ENCODE measurements at places on chromosomes 16 and 17.

DNA sequence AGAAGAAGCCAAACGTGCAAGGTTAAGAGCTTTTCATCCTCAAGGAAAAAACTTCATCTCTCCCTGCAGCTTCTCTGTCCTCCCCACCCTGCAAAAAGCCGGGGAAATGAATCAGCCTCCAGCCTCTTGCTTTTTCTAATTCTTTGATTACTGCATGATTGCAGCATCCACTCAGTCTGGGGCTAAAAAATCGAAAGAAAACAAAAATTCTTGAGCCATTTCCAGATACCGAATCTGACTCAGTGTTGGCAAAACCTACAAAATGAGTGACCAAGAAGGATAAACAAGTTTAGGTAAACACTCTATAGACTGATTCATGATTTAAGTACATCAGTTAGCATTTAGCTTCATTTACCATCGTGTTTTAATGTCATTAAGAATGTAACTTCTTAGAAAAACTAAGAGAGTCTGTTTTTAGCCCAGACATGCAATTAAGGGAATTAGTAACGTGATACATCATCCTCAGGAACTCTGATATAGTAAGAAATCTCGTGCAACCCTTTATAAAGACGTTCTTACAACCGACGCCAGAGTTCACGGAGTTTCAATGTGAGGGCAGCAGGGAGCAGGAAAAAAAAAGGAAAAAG is 287.3 kb upstream of the FOXF1 start:
- no peak for DNase-seq

DNA sequence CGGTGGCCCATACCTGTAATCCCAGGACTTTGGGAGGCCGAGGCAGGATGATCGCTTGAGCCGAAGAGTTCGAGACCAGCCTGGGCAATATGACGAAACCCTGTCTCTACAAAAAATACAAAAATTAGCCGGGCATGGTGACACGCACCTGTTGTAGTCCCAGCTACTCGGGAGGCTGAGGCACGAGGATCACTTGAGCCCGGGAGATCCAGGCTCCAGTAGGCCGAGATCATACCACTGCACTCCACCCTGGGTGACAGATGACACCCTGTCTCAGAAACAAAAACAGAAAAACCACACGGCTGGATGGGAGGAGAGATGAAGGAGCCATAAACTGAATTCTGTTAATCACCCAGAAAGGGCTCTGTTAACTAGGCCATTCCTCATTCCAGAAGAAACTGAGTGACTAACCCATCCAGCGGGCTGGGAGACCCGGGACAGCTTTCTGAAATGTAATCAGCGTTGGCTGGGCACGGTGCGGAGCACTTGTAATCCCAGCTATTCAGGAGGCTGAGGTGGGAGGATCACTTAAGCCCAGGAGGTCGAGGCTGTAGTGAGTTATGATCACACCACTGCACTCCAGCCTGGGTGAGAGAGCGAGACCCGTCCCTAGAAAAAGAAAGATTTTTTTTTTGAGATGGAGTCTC is 641 bp upstream of the NT5C3B start:
- no peak for DNase-seq

DNA sequence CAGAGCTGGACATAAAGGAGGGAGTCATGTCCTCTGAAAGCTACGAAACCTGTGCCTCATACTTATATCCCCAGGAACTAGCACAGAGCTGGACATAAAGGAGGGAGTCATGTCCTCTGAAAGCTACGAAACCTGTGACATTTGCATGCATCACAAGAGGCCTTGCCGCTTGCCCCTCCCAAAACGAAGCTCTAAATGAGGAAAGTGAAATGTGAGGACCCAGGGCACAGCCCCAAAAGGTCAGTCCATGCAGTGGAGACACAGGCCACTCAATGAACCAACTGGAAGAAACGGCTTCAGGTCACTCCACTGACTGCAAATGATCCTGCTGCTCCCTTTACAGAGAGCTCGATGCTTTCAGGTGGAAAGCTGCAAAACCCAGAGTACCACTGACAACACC is 38.3 kb downstream of the COG7 start:
- DNase-seq: no peak

GRCh38 chr17:15918261-15918660 is 26.7 kb upstream of the ADORA2B start:
- no peak for DNase-seq

- DNase-seq: peak; percentile 20
These were observed 474.4 kb downstream of the SLC39A11 start for GRCh38 chr17:72618001-72618509.

DNA sequence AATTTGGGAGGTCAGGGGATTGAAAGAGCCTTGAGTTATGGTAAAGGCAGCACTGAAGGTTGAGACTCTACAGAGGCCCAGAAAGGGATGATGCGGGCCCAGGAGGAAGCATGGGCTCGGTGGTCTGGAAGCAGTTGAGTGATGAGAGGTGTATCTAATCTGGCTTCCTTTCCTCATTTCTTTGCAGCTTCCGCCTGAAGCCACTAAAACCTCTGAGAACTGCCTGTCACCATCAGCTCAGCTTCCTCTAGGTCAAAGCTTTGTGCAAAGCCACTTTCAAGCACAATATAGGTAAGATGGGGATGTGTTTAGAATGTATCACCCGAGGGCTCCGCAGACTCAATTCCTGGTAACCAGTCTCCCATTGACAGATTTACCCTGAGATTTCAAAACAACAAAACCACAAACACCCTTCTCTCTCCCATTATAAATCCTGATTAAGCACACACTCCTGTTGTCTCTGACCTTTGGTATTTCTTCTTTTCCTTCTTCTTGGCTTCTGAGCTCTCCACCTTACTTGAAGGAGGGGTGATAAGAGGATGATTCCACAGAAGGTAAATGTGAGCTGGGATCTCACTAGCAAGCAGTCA is 21.2 kb downstream of the USP43 start:
- no peak for DNase-seq

GRCh38 chr17:81181811-81182185 is 15.8 kb upstream of the AATK start:
- DNase-seq: no peak

DNA sequence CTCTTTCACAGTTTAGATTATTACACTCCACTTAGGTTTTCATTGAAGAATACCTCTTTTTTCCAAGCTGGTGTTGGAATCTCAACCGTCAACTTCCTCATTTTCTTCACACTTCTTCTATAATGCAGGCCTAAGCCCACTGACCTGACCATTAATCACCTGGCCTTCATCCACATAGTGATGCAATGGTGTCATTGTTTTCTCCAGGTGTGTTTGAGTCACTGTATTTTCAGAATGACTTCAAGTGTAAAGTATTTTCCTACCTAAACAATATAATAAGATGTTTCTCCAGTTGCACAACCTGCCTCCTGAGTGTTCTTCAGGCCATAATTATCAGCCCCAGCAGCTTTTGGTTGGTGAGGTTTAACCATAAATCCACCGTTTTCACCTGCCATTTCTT is 1675.1 kb downstream of the TP53TG3F start:
- no peak for DNase-seq

- DNase-seq: no peak
These were observed 46.7 kb downstream of the WNT3 start for GRCh38 chr17:46771561-46772474.

DNA sequence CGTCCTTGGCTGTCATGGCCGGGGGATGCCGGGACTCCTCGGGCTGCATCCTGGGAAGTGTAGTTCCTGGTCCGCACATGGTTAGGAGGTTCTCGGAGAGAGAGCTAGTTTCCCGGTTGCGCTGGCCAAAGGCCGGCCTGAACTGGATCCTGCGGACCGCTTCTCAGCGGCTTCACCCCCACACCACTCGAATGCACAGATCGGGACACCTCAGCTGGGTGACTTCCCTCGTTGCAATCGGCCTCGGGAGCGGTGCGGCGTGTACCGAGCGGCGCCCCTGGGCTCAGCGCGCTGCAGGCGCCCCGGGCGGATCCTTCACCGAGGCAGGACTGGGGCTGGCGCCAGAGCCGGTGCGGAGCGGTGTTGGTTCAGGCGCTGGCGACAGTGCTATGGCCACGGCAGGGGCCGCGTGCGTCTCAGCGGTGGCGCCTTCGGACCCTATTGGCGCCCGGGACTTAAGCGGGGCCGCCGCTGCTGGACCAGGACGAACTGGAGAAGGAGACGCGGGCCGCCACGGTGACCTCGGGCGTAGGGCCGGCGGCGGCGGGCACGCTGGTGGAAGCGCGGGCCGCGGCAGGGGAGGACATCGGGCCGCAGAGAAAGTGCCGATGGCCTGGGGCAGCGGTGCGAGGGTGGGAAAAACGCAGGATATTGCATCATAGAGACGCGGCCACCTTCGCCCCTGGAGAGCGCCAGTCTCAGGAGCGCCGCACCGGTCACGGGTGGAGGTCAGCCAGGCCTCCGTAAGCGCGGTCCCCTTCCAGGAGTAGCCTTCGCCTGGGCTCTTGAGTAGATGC is 11.4 kb downstream of the ZNF629 start:
- DNase-seq: peak; percentile 53

GRCh38 chr17:51381262-51381661 is 120.9 kb downstream of the UTP18 start:
- no peak for DNase-seq

DNA sequence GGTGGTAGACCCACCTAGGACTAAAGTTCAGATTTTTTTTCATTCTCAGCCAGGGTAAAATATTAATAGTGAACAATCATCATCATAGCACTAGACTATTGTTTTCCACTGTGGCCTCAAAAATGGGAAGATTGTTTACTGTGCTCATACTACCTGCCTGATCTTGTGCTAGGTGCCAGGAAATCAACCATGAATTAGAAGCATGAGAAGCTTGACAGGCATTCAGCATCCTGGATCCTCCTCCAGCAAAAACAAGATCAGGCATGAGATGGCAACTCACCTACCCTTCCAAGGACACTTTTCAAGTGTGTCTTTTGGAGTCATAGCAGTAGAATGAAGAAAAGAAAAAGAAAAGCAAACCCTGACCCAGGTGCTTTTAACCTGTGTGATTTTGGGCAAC is 174.2 kb downstream of the CYLD start:
- DNase-seq: no peak

GRCh38 chr17:16361874-16362273 is 8.6 kb upstream of the CENPV start:
- no peak for DNase-seq

DNA sequence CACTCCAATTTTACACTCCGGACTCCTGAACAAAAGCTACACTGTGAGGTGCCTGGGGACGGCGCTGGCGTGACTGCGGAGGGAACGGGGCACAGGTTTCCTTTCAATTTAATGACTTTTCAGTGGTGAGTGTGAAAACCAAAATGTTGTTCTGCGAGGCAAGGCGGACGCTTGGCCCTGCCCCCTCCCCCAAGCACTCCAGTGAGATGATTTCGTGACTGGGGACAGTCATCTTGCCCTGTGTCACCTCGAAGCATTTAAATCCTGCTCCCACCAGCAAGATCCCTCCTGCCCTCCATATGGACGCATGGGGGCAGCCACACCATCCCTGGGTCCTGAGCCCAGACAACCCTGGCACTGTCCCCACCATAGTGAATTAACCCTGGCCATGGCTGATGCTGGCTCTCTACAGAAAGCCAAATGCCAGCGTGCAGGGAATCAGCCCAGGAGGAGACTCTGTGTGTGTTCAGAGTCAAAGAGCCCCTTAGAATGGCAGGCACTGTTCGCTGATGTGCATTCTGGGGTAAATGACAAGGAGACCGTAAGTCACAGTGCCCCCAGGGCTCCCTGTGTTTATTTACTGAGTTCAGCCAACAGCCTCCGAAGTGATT is 41.0 kb downstream of the C16orf95 start:
- no peak for DNase-seq
